ENCODE measurements at places on chromosomes 2 and 18.

- DNase-seq: no peak
These were observed 1.4 kb downstream of the CIB4 start for GRCh38 chr2:26639685-26640243.

DNA sequence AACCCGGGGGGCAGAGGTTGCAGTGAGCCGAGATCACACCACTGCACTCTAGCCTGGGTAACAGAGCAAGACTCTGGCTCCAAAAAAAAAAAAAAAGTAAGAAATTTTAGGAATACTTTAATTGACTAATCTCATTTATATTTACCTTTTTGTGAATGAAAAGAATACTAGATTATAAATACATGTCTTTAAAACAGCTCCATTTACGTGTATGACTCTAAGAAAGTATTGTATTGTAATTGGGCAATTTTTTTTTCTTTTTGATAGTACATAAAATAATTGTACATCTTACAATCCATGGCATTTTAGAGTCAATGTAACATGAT, 8.0 kb downstream of the IL36A start:
- DNase-seq: no peak

- peak; percentile 20 for DNase-seq
These were observed 524.2 kb upstream of the TCF4 start for GRCh38 chr18:56112013-56112749.

- peak; percentile 93 for DNase-seq
These were observed 105.0 kb upstream of the SMAD7 start for GRCh38 chr18:49055754-49056172.

DNA sequence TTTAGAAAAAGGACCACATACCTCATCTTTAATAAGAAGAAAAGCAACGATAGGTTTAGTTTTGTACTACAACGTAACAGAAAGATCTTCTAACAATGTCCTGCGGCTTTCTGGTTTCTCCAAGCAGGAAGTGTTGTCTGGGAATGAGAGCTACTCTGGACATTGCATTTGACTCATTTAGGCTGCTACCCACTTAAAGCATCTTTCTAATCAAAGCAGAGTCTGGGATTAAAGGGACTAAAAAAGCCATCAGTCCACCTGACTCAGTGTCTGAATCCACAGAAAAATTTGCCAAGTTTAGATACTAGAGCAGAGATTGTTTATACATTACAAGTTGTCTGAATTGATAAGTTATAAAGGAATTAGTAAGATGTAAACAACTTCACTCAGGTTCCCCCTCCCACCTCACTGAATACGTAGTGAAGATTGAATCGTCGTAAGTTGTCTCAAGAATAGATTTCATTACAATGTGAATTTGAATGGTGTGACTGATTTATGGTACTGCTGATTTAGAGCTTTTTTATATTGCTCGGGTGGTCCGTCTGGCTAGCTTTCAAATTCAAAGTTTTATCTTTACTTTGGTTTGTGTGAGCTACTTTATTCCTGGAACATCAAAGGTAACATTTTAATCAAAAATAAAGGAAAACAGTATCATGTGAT, 70.2 kb upstream of the SMIM21 start:
- no peak for DNase-seq

DNA sequence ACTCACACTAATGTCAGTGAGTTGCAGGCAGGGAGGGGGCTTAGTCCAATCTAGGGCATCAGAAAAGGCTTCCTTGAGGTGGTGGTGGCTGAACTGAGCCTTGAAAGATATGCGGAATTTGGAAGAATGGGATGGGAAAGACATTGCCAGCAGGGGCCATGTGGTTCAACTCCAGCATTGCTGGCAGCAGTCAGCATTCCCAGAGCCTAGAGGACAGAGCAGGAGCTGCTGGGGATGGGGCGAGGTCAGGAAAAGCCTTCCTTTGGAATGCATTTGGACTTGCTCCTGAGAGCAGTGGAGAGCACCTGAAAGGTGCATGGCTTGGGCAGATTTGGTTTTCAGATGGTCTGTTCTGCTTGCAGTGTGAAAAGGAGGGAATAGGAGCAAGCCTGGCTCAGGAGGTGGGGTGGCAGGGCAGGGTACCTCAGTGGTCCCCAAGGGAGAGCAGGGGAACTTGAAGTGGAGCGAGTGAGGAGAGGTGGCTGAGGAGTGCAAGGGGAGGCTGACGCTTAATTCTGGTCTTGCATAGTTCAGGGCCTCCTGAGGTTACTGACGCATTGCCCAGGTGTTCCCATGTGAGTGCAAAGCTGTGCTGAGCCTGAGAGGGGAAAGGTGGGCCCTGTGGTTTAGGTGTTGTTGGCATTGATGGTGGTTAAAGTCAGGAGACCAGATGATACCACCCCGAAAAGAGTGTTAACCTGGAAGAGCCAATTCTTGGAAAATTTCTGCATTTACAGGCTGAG, 112.1 kb upstream of the MGAT5 start:
- DNase-seq: no peak

- peak; percentile 79 for DNase-seq
These were observed 28.8 kb downstream of the TUBB6 start for GRCh38 chr18:12336887-12337286.

DNA sequence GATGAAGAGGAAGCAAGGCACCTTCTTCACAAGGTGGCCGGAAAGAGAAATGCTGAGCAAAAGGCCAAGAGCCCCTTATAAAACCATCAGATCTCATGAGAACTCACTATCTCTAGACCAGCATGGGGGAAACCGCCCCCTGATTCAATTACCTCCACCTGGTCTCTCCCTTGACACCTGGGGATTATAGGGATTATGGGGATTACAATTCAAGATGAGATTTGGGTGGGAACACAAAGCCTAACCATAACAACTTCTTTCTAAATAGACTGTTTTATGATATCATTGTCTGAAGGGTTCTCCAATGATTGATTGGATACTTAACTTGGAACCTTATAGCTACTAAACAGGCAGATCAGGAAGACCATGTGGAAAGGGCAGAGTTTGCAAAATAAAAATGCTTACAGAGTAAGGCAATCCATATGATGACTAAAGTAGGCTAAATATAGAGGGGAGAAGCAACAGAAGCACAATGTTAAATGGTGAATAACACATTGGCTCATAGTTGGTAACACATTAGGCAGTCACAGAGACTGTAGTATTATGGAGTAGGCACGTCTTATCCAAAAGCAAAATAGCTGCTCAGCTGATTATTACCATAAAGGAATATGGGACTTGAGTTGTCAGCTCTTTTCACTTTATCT, 179.0 kb downstream of the BARD1 start:
- peak; percentile 24 for DNase-seq

DNA sequence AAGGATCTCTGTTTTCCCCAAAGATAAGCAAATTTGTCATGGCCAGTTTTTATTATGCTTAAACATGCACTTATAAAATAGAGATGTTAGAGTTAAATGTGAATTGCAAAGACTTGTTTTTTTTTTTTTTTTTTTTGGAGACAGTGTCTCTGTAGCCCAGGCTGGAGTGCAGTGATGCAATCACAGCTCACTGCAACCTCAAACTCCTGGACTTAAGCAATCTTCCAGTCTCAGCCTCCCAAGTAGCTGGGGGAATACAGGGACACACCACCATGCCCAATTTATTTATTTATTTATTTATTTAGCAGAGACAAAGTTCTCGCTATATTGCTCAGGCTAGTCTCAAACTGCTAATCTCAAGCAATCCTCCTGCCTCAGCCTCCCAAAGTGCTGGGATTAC, 15.1 kb downstream of the PHOSPHO2 start:
- no peak for DNase-seq

DNA sequence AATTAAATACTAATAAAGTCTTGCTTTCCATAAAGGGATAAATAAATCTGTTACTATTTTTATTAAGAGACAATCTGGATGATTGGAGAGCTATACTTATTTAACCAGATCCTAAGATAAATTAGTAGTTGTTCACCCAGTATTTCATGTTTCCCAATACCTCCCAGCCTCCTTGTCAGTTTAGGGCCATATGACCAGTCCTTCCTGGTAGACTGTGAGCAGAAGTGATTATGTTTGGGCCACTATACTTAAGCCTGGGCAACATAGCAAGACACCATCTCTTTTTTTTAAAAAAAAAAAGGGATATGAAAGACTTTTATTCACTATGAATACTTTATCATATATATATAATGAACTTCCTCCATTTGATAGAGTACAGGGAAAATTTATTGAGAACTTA, 48.8 kb upstream of the PPM1B start:
- no peak for DNase-seq

GRCh38 chr18:26771524-26771923, 94.0 kb downstream of the AQP4 start:
- DNase-seq: no peak

DNA sequence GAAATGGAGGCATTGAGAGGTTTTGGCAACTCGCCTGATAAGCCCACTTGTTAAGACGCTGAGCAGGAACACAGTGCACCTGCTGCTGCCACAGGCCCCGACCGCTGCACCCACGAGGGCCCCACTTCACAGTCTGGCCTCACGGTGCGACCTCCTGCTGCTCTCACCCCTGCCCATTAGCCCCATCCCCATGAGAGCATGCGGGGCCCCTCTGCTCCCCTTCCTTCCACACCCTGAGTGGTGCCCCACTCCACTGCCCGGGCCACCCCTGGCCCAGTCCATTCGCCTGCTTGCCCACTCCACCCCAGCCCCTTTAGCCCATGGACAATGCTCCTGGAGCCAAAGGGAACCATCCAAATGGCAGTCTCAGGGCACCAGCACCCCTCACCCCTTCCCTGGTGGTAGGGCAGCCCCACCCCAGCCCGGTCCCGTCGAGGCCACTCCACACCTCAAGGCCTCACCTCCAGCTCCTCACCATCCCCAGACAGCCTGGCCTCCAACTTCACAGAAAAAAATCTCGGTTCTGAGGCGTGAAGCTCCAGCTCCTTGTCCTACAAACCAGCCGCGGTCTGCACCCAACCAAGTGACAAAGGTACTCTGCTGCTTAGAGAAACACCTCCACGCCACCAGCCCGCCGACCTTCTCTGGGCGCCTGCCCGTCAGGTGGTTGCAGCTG, 6.7 kb upstream of the GPR55 start:
- no peak for DNase-seq

DNA sequence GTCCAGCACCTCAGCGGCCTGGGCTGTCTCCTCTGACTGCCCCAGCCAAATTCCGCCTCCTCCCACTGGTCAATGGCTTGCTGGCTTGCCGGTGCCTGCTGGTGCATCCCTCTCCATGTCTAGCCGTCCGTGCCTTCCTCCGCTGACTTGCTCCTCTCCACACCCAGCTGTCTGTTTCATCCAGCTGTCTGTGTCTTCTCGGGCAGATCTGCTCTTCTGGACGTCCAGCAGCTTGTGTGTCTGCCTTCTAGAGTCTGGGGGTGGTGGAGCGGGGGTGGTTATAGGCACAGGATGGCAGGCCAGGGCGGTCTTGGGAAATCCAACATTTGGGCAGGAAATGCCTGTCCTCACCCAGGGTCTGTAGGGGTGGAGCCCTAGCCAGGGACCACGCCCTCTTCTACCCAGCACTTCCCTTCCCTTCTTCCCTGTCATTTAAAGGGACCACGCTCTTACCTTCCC, 369.2 kb downstream of the GALNT13 start:
- DNase-seq: no peak

- peak; percentile 64 for DNase-seq
These were observed 114.0 kb downstream of the SP3 start for GRCh38 chr2:173851141-173851641.

DNA sequence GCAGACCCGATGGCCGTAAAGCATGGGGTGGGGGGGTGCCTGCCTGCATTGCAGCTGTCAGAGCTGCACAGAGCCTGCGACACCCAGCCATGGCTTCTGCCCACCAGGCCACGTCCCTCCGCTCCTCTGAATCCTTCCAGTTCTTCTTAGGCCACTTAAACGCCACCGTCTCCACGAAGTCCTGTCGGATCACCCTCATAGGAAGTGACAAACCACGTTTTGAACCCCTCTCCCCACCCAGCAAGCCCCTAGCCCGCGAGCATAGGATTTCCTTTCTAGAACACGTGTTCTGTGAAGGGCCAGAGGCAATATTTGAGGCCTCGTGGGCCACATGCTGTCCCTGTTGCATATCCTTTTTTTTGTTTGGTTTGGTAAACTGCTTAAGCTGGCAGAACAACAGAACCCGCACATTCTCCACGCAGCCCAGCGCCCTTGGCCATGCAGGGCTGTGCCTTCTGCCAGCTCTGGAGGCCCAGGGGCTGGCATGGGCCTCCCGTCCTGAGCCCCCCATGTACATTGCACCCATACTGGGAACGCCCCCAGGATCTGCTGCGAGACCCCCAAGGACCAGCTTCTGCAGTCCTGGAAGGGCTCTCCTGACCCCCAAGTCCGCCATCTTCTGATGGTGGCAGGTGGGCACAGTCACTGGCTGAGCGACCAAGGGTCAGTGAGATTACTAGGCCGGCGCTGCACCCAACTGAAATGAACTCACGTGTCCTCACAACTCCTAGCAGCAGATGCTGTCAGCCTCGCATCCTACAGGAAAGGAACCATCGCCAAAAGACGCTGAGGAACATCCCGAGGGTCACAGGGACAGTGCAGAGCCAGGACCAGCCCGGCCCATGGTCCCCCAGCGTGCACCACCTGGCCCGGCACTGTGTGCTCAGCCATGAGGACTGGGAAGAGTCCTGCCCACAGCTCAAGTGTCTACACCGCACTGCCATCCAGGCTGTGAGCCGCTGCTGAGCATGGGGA, 35.1 kb downstream of the ADI1 start:
- no peak for DNase-seq

DNA sequence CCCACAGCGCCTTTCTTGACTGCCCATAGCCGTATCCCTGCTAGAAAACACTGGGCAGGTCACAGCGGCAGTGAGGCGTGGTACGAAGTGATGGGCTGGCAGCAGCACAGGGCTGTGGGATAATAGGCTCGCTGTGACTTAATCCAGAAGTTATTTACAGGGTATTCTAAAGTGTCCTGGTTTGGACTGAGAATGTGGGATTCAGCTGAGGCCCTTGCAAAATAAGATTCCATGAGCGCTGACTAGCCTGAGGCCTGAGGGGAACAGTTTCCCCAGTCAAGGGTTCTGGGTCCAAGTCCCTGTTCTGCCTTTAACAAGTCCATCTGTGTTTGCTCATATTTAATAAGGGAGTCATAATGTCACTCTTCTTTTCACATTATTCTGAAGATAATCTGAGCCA, 34.6 kb downstream of the SETBP1 start:
- DNase-seq: peak; percentile 50

DNA sequence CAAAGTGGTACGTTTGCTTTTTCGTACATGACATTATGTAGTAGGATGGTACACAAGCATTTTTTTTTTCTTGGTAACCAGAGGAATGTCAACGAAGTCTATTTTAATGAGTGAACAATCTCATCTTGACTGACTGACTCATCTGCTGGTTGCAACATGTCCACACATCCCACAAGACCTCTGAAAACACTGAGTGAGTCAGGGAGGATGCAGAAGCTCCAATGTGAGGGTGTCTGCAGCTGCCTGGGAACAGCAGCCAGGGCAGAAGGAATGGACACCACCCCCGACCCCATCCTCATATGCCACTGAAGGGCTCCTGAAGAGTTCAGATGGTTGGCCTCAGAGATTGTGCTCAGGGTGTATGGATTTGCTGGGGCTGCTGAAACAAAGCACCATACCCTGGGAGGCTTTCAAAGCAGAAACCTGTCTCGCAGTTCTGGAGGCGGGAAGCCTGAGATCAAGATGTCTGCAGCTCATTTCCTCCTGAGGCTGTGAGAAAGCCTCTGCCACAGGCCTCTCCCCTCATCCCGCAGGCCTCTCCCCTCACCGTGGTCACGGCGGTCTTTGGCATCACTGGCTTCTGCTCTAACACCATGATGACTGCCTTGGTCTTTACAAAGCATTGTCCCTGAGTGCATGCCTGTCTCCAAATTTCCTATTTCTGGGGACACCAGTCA, 124.6 kb downstream of the LRATD1 start:
- peak; percentile 95 for DNase-seq

GRCh38 chr2:12606472-12607000, 110.2 kb upstream of the TRIB2 start:
- DNase-seq: peak; percentile 73

GRCh38 chr2:12930391-12930790, 213.7 kb downstream of the TRIB2 start:
- DNase-seq: peak; percentile 45
